ENCODE measurements at places on chromosomes 11 and 22.
A peak's percentile ranks its signal among the peaks of the same experiment; 100 is the strongest.

- DNase-seq: no peak
Measured at GRCh38 chr11:109486129-109486528, 64.1 kb downstream of the C11orf87 start.

- peak; percentile 38 for DNase-seq
Measured at GRCh38 chr11:124793466-124794278, 6.5 kb downstream of the MSANTD2 start.

DNA sequence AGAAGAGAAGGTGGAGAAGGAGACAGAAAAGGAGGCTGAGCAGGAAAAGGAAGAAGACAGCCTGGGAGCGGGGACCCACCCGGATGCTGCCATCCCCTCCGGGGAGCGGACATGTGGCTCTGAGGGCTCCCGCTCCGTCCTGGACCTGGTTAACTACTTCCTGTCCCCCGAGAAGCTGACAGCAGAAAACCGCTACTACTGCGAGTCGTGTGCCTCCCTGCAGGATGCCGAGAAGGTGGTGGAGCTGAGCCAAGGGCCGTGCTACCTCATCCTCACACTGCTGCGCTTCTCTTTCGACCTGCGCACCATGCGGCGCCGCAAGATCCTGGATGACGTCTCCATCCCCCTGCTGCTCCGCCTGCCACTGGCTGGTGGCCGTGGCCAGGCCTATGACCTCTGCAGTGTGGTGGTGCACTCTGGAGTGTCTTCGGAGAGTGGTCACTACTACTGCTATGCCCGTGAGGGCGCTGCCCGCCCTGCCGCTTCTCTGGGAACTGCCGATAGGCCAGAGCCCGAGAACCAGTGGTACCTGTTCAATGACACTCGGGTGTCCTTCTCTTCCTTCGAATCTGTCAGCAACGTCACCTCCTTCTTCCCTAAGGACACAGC is 21.4 kb downstream of the USP35 start:
- DNase-seq: no peak

GRCh38 chr11:75597636-75598035 is 35.6 kb downstream of the SERPINH1 start:
- DNase-seq: peak; percentile 37

DNA sequence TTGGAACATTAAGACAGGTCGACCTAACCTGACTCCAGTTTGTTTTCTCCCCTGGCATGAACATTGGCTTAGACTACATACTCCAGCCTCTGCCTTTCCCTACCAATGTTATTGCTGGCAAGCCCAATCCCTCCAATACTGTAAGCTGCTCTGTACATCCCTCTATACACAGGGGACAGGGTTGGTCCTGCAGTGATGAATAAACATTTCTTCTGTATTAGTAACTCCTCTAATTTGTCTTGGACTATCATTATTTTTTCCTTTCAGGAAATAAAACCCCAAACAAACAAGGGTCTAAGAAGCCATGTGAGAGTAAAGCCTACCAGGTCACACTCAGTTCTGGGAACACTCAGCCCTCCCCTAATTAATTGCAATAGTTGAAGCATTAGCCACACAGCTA is 35.1 kb upstream of the FJX1 start:
- peak; percentile 81 for DNase-seq

DNA sequence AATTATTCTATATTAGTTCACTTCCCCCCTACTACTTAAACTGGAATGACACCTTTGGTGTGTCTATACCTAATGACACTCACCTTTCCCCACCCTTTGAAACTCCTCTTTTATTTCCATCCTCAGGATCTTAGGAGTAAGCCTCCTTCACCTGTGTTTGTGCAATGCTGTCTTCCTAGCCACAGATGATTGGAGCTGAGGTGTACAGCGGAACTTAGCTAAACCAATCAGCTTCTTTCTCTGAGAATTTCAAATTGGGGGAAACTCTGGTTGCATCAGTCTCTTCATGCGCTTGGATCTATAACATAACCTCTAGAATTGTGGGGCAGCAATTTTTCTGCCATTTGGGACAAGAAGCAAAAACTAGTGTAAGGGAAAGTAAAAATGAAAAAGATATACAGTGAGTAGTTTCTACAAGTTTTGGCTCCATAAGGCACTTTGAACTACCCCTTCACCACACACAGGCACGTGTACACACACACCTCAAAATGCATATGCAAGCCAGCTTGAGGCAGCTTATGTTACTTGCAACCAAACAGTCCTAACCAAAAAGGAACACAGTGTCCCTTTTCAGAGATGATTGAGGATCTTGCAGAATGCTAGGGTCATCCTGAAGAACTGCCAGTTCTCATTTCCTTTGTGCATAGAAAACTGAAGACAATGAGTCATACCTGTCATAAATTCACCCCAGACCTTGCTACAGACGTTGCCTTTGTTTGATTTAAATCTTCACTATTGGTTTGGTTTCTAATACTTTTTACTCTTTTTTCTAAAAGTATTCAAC is 36.0 kb upstream of the LDLRAD3 start:
- peak; percentile 61 for DNase-seq
